Fibroblast of skin of right biceps (primary cell): ENCODE measurements at places on chromosomes 4 and X.

GRCh38 chr4:8324640-8325239, 55.2 kb downstream of the HTRA3 start:
- DNase-seq: no peak

DNA sequence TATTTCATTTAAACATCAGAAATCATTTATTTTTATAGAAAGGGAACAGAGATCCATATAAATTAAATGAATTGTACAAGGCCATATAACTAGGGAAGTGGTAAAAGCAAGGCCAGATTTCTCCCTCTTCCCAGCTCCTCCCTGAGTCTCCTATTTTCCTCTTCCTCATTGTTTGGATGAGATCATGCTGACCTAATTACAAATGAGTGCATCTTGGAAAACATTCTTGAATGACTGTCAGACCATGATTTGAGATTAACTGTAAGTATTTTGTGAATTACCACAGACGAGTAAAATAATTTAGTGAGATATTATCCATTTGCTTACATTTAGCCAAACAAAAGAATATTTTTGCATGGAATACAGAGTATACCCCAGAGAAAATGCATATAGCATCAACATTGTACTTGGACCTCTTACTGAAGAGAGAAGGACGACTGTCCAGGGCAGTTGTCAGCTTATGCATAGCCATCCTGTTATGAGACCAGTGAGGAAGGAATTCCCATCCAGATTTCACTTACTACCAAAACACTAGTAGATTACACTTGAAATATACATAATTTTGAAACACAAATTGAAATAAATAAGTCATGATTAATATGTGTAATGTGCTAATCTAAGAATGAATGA, 47.3 kb downstream of the SLAIN2 start:
- DNase-seq: peak; percentile 53

DNA sequence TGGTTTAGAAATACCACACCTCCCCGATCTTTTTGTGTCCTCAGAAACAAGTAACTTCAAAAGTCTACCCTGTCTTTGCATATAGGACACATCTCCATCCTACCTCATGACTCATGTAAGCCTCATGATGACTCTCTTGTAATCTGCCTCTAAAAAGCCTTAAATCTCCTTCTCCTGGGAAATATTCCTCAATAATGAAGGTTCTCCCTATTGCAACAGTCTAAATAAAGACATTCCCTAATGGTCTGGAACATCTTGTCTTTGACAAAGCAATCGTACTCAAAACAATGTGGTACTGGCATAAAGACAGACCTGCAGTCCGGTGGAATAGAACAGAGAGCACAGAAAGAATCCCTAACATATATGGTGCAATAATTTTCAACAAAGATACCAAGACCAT, 257.7 kb downstream of the OPHN1 start:
- peak; percentile 71 for DNase-seq

GRCh38 chr4:119663160-119663788, 34.7 kb upstream of the PDE5A start:
- DNase-seq: no peak

DNA sequence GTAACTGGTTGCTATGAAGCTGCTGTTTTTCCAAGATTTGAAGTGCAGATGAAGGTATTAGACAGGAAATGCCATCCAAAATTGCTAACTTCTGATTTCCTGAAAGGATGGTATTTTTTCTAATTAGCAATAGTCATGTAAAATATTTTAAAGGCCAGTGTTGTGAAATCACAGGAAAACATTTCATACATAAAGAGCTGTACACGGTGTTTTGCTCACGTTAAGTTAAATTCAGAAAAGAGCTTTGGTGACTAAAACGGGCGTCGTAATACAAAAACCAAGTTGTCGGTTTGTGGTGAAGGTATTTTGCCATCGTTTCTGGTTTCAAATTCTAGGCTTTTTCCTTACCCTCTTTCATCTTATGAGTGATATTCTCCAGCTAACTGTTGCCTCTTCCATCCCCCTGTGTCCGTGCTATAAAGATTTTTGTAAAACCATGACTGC, 39.8 kb downstream of the AFF1 start:
- DNase-seq: peak; percentile 55
